ENCODE measurements at places on chromosomes 11 and 22. TPM values are rescaled to one million over a fixed set of nuclear protein-coding genes. Genes with fewer than 3 reads are reported as not detected.

- DNase-seq: peak; percentile 57
- H3K27me3 ChIP-seq: no peaks in the 10 kb centered on the region
- peaks cover 5% of the 10 kb centered on the region for H3K4me1 ChIP-seq
- H3K4me3 ChIP-seq: peak overlapping the region; percentile 75
- no peak overlapping the region for H3K27ac ChIP-seq
These were observed 1.2 kb downstream of the HIKESHI start for GRCh38 chr11:86303257-86303656.

- H3K36me3 ChIP-seq: no peaks in the 10 kb centered on the region
- no peaks in the 10 kb centered on the region for H3K4me1 ChIP-seq
- H3K27me3 ChIP-seq: no peaks in the 10 kb centered on the region
- H3K27ac ChIP-seq: no peak overlapping the region
- H3K4me3 ChIP-seq: no peak overlapping the region
These were observed 134.6 kb upstream of the TRPC6 start for GRCh38 chr11:101718402-101718801.

GRCh38 chr11:47207459-47207858, 7.3 kb upstream of the DDB2 start:
- no peak for DNase-seq
- no peak overlapping the region for H3K27ac ChIP-seq
- no peaks in the 10 kb centered on the region for H3K27me3 ChIP-seq
- H3K4me1 ChIP-seq: no peaks in the 10 kb centered on the region

GRCh38 chr11:134276396-134277182, 410 bp downstream of the GLB1L3 start:
- peak overlapping the region; percentile 41 for H3K4me3 ChIP-seq
- no peak overlapping the region for H3K27ac ChIP-seq
- H3K36me3 ChIP-seq: no peaks in the 10 kb centered on the region
- peaks cover 94% of the 10 kb centered on the region for H3K27me3 ChIP-seq
- no peak for DNase-seq

GRCh38 chr22:25636323-25636722, 71.8 kb downstream of the GRK3 start:
- no peaks in the 10 kb centered on the region for H3K36me3 ChIP-seq
- no peaks in the 10 kb centered on the region for H3K27me3 ChIP-seq
- DNase-seq: no peak
- no peak overlapping the region for H3K4me3 ChIP-seq

GRCh38 chr11:28860893-28861292, 752.7 kb downstream of the METTL15 start:
- no peaks in the 10 kb centered on the region for H3K36me3 ChIP-seq
- peak overlapping the region; percentile 26 for H3K27ac ChIP-seq
- peak; percentile 97 for DNase-seq

DNA sequence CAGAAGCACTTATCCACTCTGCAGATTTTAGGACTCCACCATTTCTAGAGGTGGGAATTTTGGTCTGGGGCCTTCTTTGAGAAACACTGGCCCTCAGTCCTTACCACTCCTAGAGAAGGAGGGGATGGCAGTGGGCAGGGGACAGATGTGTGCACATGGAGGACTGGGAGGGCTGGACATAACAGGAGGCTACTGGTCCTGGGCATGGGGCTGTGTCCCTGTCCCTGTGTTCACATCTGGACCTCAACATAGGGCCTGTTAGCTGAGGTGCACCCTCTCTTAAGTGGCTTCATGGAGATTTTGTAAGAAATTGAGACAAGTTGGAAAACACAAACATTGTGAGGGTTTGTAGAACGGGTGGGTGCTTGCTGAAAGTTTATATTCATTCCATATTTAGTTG, 103.4 kb downstream of the ATXN10 start:
- H3K27ac ChIP-seq: no peak overlapping the region
- H3K36me3 ChIP-seq: peaks cover 12% of the 10 kb centered on the region
- H3K4me3 ChIP-seq: no peak overlapping the region
- H3K27me3 ChIP-seq: no peaks in the 10 kb centered on the region
- H3K4me1 ChIP-seq: peaks cover 9% of the 10 kb centered on the region

Gene YIF1A
- 125 TPM for total RNA-seq

GRCh38 chr22:42375982-42376381, 56.2 kb downstream of the NFAM1 start:
- peaks cover 18% of the 10 kb centered on the region for H3K4me1 ChIP-seq
- no peak for DNase-seq
- no peaks in the 10 kb centered on the region for H3K36me3 ChIP-seq

GRCh38 chr11:123265951-123266350, 70.9 kb upstream of the CLMP start:
- H3K36me3 ChIP-seq: no peaks in the 10 kb centered on the region
- DNase-seq: peak; percentile 44
- no peaks in the 10 kb centered on the region for H3K27me3 ChIP-seq
- H3K4me1 ChIP-seq: peaks cover 24% of the 10 kb centered on the region
- no peak overlapping the region for H3K27ac ChIP-seq

Data from A673 (cell line).